ENCODE measurements at places on chromosomes 7 and 10.

DNA sequence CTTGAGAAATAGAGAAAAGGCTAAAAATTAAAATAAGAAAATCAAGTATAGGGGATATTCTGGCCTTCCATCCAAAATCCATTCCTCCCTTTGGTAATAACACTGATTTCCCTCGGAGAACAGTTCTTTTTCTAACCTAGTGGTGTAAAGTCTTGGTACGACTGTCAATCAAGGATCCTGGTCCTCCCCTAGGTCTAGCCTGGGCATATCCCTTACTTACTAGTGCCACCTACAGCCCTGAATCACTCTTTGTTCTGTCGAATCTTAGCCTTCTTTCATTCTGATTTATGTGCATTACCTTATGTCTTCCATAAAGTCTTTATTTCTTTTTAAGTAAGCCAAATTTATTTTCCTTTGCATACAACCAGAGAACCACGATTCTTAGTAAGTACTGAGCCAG lies 298.7 kb upstream of the LRRTM3 start:
- no peak for DNase-seq

- no peak for DNase-seq
These were observed 455 bp upstream of the SPAG6 start for GRCh38 chr10:22344781-22345300.

DNA sequence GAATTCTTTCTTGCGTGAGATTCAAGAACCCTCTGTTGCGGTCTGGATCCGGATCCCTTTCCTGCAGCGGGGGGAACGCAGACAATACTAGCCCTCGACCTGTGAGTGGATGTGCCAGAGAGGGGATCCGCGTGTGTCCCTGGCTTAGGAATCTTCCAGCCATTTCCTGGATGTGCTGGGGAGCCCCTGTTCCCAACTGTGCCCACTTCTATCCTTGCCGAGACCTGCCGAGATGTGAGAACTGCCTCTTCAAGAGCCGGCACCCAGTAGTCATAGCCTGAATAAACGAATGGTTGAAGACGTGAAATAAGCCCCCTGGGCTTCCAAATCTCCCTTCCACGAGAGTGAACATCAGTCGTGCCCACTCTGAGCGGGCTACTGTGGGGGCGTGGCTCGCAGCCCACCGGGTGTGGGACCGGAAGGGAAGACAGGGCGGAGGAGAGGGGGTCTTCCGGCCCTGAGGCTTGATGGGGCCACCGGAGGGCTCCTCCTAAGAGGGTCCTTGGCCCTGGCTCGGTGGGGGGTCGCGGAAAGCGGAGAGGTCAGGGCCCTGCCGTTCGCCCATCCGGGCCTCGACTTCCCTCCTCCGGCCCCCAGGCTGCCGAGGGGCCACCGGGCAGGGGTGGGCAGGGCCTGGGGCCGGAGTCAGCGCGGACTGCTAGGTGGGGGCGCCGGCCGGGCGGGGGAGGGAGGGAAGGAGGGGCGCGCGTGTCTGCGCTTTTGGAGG lies 1.3 kb upstream of the CCDC136 start:
- DNase-seq: no peak

- peak; percentile 93 for DNase-seq
These were observed 178.3 kb downstream of the PRKCQ start for GRCh38 chr10:6401558-6402348.

GRCh38 chr7:66301737-66302136 lies 96.6 kb downstream of the TPST1 start:
- DNase-seq: no peak

DNA sequence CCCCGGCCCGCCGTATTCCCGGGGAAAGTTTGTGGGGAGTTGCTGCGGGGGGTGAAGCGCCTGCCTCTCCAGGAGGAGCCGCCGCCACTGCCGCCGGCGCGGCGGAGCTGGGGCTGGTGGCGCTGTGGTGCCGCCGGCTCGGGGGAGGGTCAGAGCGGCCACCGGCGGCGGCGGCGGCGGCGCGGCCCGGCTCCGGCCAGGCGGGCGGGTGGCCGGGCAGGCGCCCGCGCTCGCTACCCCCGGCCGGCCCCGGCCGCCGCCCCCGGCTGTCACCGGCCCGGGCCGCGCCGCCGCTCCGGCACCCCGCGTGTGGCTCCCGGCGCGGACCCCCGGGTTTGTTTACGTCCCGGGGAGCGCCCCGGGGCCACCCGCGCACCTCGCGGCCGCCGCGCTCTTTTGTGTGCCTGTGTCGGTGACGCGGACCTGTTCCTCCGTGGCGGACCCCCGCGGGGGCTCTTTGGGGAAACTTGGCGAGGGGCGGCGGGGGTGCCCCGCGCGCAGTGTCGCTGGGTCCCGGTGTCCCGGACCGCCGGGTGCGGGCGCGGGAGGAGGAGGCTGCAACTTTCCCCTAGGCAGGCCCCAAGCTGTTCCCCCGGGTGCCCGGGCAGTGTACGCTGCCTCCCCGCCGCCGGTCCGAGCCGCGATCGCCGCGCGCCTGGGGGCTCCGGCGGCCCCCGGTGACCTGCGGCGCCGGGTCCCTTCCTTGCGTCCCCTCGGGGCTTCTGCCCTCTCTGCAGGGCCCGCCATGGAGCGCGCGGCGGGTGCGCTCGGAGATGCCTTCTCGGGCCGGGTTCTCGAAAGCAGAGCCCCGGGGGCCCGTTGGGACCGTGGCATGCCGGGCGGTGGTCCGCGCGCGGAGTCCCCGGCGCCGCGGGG lies 593 bp upstream of the CUX1 start:
- DNase-seq: peak; percentile 40

DNA sequence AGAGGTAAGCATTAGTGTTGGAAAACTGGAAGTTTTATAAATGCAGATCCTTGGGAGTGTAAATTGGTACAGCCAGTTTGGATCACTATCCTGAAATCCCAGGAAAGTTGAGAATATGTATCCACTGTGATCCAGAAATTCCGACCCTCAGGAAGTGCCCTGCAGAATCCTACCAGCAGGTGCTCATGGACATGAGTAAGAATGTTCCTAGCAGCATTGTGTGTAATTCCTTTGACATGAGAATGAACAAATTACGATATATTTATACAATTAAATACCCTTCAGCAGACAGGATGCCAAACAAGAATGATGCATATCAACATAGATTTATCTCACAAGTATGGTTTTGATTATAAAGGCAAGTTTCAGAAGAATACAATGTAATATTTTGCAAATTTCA lies 181.6 kb downstream of the XPNPEP1 start:
- DNase-seq: no peak

Data from hippocampal formation (tissue), 2 donors.